ENCODE measurements at places on chromosomes 7 and 10.
A peak's percentile ranks its signal among the peaks of the same experiment; 100 is the strongest.

GRCh38 chr10:66176772-66177171, 749.1 kb upstream of the LRRTM3 start:
- DNase-seq, result peak; percentile 1

- DNase-seq, result no peak
Measured at GRCh38 chr7:17075601-17076255, 193.9 kb upstream of the AGR3 start.

- peak; percentile 37 for DNase-seq
Measured at GRCh38 chr10:7967035-7967434, 87.5 kb upstream of the GATA3 start.

DNA sequence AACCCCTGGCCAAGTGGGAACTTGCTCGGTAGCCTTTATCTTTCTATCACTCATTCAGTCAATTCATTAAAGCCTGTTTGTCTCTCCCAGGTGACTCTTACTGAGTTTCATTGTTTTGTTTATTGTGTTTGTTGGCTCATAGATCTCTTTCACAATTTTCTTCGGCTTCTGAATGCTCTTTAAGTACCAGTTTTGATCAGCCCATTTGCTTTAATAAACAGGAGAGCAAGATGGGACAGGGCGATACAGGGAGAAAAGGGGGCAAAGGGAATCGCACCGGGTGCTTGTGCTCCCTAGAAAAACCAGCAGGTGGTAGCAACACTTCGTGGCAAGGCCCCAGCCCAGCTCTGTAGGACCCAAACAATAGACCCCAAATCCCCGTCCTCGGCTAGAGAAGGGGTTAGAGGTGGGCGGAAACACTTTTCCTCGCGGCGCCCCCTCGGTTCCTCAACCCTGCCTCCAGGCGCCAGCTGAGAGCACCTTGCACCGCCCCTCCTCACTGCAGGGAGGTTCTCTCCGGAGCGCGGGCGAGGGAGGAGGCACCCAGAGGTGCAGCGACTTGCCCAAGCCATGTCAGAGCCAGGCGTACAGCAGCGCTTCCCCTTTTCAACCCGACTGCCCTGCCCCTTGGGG, 1.0 kb upstream of the EPHB6 start:
- peak; percentile 52 for DNase-seq

GRCh38 chr10:79061441-79062315, 7.1 kb upstream of the ZMIZ1 start:
- DNase-seq, result no peak

GRCh38 chr10:13136651-13137050, 24.7 kb upstream of the MCM10 start:
- no peak for DNase-seq

DNA sequence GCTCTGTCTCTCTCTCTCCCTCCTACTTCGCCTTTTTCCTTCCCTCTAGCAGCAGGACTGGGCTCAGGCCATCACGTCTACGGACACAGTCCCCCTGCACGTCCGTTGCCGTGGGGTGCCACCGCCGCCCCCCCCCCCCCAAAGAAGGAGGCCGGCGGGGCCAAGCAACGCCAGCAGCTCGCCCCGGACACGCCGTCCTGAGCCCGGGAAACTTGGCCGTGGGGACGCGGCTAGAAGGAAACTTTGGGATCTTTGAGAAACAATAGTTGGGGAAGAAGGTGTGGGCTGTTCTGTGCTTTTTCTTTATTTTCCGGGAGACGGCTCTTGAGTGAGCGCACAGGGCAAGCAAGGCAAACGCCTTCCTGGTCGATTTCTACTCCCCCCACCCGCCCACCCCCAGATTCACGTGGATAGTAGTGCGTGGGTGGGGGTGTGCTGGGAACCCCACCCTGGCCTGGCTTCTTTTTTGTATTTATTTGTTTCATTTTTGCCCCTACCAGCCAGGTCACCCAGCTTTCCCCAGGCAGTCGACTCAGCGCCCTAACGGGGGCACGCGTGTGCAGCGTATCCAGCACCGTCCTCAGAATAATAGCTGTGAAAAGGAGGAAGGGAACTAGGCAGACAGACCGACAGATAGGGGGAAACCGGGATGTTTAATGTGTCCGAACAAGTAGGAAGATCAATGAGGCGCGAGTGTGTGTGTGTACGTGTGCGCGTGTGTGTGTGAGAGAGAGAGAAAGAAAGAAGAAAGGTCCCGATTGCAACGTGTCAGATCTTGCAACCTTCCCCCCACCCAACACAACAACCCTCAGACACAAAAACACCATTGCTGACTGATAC, 1.4 kb downstream of the MXI1 start:
- peak; percentile 49 for DNase-seq

DNA sequence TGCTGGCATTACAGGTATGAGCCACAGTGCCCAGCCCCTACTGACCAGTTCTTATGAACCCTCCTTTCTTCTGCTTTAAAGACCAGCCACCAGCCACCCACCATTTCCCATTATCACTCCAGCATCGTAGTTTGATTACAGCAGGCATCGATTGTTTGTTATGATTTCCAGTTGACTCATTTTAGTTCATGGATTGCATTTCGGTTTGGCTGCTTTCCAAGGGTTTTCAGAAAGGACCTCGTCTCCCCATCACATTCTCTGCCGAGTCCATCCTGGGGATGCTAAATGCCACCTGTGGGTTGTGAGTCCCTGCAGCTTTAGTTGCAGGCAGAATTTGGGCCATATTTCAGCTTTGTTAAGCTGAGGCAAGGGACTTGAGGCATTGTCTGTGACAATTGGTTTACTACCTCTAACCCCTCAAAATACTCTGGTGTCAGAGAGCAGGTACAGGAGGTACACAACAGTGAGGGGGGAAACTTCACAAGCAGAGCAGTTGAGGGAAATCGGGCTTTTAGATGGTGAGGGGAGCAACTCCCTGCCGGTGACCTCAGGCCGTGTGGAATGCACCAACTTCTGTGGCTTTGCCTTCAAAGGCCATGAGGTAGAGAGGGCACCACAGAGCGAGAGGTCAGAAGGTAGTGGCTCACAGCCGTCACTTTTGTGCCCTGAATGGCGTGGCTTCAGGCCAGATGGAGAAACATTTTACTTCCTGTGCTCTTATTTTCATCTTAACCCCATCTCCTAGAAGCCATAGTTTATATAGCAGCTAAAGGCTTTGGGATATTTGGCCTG, 203.8 kb downstream of the CCDC3 start:
- no peak for DNase-seq

GRCh38 chr7:156949541-156950380, at the start of gene NOM1:
NOM1 (plus strand) TSS chr7:156949712; CDS start chr7:156949738, 26 bp downstream.
- peak; percentile 84 for DNase-seq

GRCh38 chr7:105775580-105775979, 100.8 kb downstream of the ATXN7L1 start:
- DNase-seq, result no peak

DNA sequence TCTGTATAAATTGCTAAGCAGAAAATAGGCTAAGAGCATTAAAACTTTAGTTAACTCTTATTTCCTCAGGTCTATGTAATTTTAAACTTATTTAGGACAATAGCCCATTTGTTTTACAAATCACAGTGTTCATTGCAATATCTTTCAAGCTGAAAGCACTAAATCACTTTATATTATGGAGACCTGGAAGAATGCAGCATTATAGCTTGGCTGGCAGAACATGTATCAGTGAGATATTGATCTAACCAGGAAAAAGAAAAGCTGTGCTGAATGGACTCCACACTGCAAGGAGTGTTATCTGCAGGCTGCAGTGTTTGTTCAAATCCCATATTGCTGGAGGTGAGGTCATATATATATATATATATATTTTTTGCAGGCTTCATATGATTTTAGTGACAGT, 517.5 kb downstream of the NRG3 start:
- no peak for DNase-seq

DNA sequence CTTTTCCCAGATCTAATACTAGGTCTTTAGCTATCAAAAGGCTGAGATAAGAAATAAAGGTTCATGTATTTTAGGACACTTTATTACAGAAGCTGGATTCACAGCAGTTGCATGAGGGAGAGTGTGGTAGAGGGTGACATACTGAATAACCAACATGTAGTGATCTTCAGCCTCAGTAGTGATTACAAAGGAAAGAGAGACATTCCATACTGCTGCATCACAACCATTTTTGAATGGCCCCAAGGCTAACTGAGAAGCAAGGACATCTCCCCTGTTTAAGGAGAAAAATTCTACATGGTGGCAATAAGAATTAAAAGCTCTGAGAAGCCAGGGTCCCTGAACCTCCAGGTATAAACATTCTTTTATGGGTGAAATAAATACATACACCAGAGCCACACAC, 35.3 kb downstream of the COG5 start:
- peak; percentile 34 for DNase-seq

DNA sequence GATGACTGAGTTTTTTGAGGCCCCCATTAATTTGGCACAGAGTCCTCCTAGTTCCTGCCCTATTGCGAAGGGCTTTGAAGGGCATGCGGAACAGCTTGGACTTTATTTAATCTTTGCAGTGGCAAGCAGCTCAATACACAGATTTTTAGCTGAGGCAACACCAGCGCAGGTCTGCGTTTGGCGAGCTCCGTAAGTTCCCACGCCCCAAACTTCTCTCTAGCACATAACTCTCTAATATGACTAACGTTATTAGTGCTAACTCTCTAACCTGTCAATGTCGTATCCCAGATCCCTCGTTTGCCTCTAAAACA, 366 bp upstream of the TAF3 start:
- DNase-seq, result no peak

GRCh38 chr7:56081626-56082340, 11.0 kb downstream of the PHKG1 start:
- no peak for DNase-seq

GRCh38 chr7:119711104-119711503, 561.9 kb upstream of the KCND2 start:
- no peak for DNase-seq

- no peak for DNase-seq
Measured at GRCh38 chr7:140294454-140294853, 103.9 kb downstream of the SLC37A3 start.

GRCh38 chr10:11386044-11386443, 225.4 kb downstream of the USP6NL start:
- DNase-seq, result no peak

GRCh38 chr7:130490888-130491804, 739 bp upstream of the MEST start:
- DNase-seq, result peak; percentile 53

- DNase-seq, result no peak
Measured at GRCh38 chr7:108384716-108385483, 71.3 kb downstream of the NRCAM start.

- no peak for DNase-seq
Measured at GRCh38 chr7:16359216-16359615, 62.1 kb downstream of the CRPPA start.

GRCh38 chr7:51246258-51247245, 70.1 kb downstream of the COBL start:
- DNase-seq, result no peak

DNA sequence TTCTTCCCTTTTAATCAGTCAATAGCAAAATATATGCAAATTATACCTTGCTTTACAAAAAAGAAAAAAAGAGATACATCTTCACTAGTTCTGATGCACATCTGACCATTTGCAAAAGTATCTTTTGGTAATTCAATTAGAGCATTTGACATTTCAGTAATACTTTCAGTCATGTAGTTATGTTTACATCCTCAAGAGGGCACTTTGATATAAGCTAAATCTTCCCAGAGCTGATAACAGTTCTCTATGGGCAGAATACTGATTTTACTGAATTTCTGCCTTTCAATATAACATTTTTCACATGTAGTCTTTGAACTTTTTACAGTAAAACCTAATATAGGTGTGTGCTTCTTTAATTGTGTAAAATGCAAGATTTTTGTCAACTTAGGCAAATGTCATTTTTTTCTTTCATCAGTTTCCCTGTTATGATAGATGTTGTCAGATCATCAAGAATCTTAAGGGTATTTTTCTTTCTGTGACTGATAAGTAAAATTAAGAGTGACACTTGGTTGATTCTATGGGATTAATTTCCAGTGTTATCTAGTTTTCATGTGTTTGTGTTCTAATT, 703.5 kb upstream of the SEMA3D start:
- DNase-seq, result peak; percentile 4

DNA sequence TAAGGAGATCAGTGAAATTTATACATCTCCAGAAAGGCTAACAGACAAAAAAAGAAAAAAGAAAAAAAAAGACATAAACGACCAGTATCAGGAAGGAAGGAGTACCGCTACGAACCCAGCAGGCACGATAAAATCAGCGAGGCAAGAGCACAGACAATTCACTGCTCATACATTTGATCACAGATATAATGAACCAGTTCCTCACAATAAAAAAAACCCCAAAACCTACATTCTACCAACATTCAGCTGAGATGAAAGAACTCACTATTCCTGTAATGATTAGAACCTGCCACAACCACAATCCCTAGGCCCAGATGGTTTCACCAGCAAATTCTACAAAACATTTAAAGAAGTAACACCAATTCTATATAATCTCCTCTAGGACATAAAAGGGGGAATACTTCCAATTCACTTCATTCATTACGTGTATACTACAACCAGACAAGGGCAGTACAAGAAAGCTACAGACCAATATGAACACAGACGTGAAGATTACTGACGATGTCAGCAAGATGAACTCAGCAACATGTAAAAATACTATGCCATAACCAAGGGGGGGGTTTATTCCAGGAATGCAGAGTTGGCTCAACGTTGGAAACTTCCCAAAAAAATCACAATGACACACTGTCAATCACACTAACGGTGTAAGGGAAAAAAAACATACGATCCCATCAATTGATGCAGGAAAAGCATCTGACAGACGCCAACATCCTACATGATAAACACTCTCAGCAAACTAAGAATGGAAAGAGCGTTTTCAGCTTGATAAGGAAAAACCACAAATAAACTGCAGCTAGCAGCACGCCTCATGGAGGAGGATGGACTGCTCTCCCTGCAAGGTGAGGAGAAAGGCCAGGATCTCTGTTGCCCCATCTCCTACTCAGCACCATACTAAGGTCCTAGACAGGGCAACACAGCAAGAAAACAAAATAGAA, 256.2 kb downstream of the ELFN1 start:
- no peak for DNase-seq

DNA sequence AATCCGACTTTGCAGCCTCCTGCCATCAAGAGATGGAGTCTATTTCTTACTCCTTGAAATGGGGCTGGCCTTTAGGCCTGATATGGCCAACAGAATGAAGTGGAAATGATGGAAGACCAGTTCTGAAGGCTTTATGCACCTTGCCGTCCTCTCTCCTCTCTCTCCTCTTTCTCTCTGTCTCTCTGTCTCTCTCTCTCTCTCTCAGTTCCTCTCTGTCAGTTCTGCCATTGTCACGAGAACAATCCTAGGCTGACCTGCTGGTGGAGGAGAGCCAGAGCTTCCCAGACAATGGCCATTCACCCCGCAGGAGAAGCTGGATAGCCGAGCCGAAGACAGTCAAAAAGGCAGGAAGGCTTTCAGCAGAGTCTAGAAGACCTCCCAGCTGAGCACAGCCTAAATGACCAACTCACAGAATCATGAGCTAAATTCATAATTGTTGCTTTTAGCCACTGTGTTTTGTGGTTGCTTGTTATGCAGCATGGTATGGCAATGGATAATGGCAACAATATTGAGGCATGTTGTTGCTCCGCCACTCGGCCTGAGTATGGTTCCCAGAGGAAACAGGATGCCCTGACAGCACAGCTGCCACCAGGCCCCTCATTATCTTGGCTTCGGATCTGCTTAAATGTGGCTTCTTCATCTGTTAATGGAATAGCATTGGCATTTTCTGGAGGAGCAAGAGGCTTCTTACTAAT, 35.5 kb downstream of the FRMPD2 start:
- DNase-seq, result no peak
